ENCODE measurements at places on chromosomes 7 and 10. TPM values are rescaled to one million over a fixed set of nuclear protein-coding genes. Genes with fewer than 3 reads are reported as not detected.

- DNase-seq: no peak
Measured at GRCh38 chr7:90005836-90006235, 148.4 kb upstream of the STEAP1 start.

DNA sequence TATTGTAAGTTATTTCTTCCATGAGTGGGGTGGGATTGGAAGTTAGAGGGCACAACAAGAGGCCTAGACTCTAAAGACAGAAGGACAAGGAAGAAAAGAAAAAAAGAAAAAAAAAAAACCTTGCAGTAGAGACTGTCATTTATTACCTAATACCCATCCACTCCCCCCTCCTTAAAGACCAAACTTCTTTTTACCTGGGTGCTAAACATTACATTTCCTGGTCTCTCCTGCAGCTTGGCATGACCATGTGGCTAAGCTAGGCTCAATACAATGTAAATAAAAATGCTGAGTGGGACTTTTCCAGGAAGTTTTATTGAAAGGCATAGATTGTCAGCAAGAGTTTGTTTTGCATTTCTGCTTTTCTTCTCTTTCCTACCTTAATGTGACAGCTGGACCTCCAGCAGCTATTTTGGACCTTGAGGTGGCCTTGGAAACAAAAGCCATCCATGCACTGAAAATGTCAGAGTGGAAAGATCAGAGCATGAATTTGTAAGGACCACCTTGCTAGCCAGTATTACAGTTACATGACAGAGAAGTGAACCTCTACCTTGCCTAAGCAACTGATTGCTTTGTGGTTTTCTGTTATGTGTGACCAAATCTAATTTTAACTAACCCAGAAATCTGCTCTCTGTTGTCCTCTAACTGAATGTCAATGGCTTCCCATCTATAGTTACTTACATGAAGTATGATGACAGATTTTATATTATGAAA, 81.3 kb upstream of the SFMBT2 start:
- DNase-seq: no peak

DNA sequence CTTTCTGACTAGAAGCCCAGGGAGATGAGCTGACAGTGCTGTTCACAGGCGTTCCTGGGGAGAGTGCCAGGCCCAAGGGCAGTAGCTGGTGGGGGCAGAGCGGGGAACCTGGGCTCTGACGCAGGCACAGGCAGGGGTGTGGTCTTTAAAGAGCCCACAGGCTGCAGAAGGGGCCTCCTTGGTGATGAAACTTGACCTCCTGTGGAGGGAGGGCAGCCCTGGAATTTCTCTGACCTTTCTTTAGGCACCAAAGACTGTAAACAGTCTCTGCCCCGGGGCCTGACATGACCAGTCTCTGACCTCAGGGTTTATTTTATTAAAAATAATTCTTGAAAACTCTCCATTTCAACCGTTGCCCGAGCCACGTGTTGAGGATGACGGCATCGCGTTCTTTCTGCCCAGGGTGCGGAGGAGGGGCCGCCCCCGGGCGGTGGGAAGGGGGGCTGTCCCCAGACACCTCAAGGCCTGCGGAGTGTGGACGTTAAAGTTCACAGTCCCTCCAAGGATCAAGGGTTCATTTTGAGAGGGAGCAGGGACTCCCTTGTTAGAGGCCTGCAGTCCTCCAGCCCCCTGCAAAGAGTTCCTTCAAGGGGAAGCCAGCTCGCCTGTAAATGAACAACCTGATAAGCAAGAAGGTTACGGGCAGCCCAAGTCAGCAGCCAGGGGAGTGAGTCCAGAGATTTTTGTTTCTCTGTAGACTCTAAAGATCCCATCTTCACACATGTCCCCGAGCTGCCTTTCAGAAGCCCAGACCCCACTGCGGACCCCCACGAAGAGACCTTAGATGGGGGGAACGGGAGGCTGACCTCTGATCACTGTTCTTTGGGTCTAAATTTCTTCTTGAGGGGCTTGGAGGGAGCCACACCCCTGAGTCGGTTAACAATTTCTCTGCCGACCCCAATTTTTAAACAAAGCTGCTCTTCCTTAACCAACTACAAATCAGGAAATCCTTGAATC, 128.9 kb downstream of the VIPR2 start:
- DNase-seq: no peak

AKR1C2 gene
- 10.6 TPM for total RNA-seq

CPA2 gene
- not detected for total RNA-seq

PIK3AP1 gene
- total RNA-seq: 114 TPM
